Non-pigmented ciliary epithelial cell (primary cell): ENCODE measurements at places on chromosomes 2 and 18.
A peak's percentile ranks its signal among the peaks of the same experiment; 100 is the strongest.

- peak; percentile 26 for DNase-seq
These were observed 318.7 kb downstream of the PDE11A start for GRCh38 chr2:177753682-177754491.

DNA sequence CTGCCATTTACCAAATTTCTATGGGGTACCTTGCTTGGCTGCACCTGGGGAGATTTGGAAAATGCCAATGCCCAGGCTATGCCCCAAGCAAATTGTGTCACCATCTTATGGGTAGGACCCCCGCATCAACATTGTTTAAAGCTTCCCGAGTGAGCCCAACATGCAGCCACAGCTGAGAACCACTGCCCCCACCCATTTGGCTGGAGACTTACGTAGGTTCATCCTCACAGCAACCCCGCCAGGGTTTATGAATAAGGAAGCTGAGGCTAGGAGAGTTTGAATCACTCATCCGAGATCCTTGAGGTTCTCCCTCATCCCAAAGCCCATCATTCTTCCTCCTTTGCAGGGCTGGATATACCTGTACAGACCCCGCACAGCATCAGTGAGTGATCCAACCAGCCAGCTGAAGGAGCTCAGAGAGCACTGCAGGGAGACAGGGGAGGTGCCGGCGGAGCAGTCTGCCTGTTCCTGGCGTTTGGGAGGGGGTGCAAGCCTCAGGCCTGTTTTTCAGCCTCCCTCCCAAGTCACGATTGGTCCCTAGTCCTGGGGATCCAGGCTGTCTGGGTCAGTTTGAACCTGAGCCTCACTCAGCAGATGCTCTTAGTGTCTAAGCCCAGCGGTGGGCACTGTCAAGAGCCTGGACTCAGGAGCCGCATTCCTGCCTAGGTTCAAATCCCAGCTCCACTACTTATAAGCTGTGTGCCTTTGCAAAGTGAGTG lies 164.9 kb downstream of the SMAD7 start:
- no peak for DNase-seq

- no peak for DNase-seq
These were observed 141.9 kb downstream of the ANKRD44 start for GRCh38 chr2:197168705-197169104.

GRCh38 chr2:13676269-13676668 lies 956.2 kb upstream of the LRATD1 start:
- DNase-seq = peak; percentile 53

GRCh38 chr2:23375448-23375847 lies 9.5 kb upstream of the KLHL29 start:
- DNase-seq = no peak
